ENCODE measurements at places on chromosomes 3 and 15.
A peak's percentile ranks its signal among the peaks of the same experiment; 100 is the strongest.

DNA sequence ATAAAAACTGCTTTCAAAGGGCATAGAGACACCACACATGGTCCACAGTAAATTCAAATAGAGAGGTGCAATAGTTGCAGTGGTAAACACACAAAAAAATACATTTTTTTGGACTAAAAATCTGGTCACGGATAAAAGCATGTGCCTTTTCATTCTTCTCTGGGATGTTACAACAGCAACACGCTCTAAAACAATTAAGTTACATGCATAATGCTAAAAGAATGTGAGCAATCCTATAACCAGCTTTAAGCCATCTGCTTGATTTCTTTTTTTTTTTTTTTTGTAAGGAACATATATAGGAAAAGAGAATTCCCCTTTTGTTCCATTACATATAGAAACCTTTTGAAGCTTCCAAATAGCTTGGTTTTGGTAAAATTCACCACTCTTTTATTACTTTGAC lies 20.0 kb downstream of the WNT5A start:
- no peak for DNase-seq

DNA sequence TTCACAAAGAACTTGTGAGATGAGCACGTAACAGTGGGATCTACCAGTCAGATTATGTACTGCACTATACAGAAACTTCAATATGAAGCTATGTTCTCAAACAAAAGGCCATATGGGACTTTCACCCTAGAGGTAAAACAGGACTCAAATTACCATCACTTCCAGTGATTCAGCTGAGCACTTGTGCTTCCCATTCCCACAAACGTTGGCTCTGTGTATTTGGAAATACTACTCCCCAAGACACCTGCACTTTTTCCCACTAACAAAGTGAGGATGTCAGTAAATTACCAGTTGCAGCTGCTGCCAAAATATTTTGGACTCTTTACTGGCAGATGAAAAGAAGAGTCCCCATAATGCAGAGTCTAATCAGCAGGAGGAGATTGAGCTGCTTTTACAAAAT lies 1570.1 kb downstream of the SI start:
- DNase-seq: no peak

DNA sequence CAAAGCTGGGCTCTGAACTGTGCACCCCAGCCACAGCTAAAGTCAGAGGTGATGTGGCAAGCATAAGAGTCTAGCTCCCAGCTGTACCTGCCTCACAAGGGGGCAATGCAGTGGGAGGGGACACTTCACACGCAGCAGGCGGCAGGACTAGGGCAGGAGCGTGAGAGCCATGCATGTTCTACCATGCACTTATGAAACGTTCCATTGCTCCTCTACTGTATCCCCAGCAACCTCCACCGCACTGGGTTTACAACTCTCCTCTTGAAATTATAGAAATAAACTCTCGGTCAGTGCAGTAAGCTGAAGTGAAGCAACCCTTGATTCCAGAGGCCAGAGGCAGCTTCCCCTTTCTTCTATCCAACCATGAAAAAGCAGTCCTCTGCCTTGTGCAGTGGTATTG lies 298.6 kb upstream of the STT3B start:
- DNase-seq: no peak

DNA sequence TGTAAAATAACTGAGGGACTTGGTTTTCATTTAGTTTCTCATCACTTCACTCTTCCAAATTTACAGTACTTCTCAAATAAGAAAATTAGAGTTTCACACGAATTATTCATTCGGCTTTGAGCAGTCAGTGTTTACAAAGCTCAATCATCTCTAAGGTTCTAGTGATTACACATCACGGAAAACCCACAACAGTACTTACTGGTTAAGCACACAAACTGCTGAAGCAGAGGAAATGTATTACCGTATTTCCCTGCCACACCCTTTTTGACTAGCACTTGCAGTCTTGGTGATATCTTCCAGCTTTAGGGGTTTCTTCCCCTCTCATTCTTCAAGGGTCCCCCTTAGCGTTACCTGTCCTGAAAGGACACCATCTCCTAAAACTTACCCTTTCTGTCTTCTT lies 164.8 kb upstream of the CDIN1 start:
- DNase-seq: no peak

DNA sequence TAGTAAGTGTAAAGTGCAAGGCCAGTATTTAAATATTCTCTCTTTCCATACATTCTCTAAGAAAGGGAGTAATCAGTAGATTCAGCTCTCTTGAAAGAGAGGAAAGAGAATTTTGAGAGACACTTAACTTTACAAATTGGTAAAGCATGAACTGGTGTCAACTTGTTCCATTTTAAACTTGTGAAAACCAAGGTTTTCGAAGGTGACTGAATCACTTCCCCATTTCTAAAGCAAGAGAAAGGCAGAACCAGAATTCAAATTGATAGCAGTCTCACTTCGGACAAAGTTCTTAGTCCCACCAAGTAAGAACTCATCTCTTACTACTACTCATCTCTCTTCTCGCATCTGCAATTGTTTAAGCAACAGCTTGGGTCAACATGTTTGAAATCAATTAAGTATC lies 22.4 kb downstream of the TJP1 start:
- DNase-seq: no peak

- DNase-seq: no peak
Measured at GRCh38 chr3:5162102-5162501, 25.4 kb upstream of the EDEM1 start.

GRCh38 chr15:31261266-31262142 lies 65.1 kb upstream of the KLF13 start:
- no peak for DNase-seq

DNA sequence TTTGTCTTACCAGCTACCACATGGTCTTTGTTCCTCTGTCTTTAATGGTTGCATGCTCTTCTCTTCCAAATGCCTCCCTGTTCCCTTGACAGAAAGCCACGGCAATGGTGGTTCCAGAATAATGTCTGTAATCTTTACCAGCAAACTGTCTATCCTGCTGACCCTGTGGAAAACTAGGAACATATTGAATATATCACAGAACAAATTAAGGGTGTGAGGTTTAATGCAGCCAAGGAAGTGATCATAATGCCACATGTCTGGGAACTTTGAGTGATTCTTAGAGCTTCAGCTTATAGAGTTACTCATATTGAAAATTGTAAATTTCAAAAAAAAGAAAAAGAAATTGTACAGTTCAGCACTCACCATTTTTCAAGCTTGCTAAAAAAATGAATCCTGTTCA lies 282.9 kb upstream of the RARB start:
- DNase-seq: no peak

DNA sequence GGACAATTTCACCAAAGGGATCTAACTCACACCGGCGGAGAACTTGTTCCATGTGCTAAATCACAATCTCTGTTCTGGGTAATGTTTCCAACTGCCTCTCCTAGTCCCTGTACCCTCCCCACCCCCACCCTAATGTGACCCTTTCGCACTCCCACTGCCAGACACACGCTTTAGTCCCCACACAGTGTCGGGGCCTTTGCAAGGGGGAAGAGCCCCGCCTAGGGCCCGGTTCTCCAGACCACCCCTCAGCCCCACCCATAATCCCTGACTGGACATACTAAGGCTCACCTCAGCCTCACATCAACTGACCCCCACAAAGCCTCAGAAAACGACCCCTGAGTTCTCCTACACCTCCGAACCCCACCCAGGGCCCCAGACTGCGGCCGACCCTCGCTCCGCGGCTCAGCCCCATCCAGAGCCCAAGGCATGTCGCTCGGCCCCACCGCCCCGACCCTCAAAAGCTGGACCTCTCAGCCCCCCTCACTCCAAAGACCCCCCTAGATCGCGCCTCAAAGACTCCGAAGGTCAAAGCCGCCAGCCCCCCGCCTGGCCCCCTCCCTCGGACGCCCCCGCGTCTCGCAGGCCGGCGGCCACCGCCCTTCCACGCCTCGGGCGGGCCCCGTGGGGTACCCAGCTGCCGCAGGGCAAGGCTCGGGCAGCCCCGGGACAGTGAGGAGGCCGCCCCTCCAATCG lies 72.0 kb upstream of the MAP4 start:
- peak; percentile 3 for DNase-seq

DNA sequence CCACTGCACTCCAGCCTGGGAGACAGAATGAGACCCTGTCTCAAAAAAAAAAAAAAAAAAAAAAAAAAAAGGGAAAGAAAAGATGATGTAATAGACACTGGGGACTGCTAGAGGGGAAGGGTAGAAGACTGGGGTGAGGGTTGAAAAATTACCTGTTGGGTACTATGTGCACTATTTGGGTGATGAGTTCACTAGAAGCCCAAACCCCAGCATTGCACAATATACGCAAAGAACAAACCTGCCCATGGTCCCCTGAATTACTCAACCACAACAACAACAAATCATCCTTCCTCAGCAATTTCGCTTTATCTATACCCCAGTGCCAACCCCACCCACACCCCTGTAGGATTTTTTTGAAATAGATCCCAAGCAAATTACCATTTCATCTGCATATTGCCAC lies 13.5 kb downstream of the NIPA1 start:
- no peak for DNase-seq

DNA sequence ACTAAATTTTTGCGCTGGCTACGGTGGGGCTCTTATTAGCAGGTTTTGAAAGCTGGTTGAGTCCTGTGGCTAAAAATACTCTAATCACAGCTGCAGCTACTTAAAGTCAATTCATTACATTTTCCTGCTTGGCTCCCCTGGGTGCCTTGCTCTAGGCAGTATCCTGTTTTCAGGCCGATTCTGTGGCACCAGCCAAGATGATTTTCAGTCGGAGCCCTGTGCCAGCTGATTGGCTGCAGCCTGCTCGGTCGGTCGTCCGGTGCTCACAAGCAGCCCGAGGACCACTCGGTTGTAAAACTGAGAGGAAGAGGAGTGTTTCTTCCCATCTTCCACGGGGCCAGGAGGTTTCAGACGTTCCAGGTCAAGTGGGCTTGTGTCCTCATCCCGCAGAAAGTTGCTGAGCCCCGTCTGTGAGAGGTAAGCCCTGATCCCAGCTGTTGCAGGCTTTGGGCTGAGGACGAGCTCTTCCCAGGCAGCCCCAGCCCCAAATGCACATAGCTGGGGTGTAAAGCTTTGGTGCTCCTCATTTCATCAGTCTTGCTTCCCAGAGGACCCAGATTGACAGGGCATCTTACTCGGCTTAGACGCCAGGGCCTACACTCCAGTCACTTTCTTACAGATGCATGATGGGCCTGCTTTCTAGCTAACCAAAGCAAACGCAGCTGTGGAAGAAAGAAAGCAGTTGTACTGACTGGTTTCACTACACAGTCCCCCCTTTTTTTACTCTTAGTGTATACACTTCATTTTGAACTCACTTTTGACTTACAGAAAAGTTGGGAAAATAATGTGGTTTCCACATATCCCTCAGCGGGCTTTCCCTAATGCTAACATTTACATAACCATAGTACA lies 15.9 kb downstream of the LYSMD4 start:
- DNase-seq: no peak

DNA sequence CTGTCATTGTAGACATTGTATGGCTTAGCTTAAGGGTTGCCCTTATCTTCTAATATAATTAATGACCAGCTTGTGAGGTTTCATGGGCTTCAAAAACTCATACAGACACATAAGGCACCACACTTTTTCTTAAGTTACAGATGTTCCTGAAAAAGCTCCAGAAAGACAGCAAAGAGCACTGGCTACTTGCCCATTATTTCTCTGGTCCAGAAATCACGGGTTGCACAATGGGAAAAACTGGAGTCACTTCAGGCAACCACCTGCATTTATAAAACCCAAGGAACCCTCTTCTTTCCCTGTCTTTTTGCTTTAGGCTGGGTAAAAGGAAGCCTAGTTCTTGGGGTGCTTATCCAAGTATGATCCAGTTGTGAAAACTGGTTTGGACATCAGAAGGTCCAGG lies 2.3 kb upstream of the COL6A6 start:
- no peak for DNase-seq

DNA sequence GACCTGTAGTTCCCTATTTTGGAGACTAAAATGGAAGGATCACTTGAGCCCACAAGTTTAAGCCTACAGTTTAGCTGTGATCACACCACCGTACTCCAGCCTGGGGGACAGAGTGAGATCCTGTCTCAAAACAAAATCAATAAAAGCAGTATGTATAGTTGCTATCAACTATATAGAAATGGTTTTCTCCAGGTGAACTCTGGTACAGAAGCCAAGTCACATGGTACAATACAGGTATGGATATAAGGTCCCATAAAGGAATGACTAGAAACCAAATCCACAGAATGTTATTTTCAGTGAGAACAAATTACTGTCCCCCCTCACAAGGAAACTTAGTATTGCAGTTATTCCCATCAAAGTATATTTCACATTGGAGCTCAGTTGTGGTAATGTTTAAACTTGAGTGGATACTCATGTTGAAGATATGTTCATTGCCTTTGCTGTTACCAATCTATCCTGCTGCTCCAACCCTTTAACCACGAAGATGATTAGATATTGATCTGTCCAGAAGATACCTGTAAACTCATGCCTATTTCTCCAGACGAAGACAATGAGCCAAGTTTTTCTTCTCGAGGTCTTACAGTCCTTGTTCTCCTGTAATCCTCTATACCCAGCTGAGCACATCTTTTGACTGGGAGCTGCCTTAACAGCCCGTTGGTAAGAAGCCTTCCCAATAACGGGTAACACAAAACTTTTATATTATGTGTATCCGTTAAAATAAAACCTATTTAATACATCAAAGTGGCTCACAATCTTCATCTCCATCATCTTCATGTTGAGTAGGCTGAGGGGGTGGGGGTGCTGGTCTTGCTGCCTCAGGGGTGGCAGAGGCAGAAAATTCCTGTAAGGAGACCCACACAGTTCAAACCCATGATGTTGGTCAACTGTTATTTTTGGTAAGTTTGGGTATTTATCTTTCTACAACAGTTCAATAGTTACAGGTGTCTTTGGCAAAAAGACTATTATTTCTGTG lies 24.6 kb downstream of the TRA2B start:
- no peak for DNase-seq

- DNase-seq: no peak
Measured at GRCh38 chr3:87332789-87333188, 56.4 kb upstream of the POU1F1 start.

DNA sequence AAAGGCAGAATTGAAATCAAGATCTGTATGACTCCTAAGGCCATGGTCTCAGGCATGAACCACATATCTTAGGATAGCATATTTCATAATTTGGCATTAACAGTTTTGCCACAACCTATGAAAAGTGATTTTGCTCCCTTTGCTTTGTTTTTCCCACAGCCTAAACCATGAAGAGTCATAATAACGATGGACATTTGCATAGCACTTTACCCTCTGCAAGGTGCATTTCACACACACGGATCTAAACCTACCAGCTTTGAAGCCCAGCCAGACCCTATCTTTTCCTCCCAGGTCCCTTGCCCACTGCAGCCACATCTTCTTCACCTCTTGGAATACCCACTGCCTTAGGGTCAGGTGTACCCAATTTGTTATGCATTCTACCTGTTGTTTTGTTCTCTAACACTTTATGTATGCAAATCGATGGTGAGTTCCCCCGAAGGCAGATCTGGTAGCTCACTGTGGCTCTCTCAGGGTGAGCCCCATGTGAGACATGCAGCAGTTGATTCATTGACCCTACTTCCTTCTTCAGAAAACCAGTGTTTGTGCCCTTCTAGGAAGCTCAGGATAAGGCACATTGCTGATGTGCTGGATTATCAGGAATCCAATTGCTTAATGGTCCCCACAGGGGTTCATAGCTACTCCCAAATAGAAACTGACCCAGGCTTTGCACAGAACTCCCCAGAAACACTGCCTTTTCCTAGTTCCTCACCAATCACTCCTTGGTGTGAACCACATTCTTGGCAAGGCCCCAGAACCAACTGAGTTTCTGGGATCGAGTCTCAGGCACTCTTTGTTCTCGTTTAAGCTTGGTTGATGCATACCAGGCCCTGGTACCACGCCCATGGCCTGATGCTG lies 8.7 kb downstream of the ARHGAP31 start:
- DNase-seq: no peak

- no peak for DNase-seq
Measured at GRCh38 chr15:62858343-62858742, 184.2 kb upstream of the TPM1 start.
